ENCODE measurements at places on chromosomes 6 and 20. TPM values are rescaled to one million over a fixed set of nuclear protein-coding genes. Genes with fewer than 3 reads are reported as not detected.

Gene CASS4
- total RNA-seq, result 15.5 TPM

GRCh38 chr6:151498327-151498726 lies 4.5 kb downstream of the CCDC170 start:
- no peaks in the 10 kb centered on the region for H3K27me3 ChIP-seq
- H3K4me1 ChIP-seq, result peaks cover 18% of the 10 kb centered on the region
- H3K36me3 ChIP-seq, result no peaks in the 10 kb centered on the region
- peak overlapping the region; percentile 31 for H3K27ac ChIP-seq
- H3K4me3 ChIP-seq, result no peak overlapping the region

Gene EBF4
- total RNA-seq, result 13.2 TPM

Gene SH3BGRL2
- 26.9 TPM for total RNA-seq

Gene SOX18
- total RNA-seq, result 11.9 TPM

- no peaks in the 10 kb centered on the region for H3K4me1 ChIP-seq
- H3K36me3 ChIP-seq, result no peaks in the 10 kb centered on the region
- no peak for DNase-seq
- H3K4me3 ChIP-seq, result no peak overlapping the region
These were observed 300.3 kb downstream of the LAMA2 start for GRCh38 chr6:129183187-129183591.

GRCh38 chr6:36067374-36068011 lies 39.9 kb downstream of the MAPK14 start:
- no peaks in the 10 kb centered on the region for H3K27me3 ChIP-seq
- no peaks in the 10 kb centered on the region for H3K36me3 ChIP-seq
- no peak overlapping the region for H3K27ac ChIP-seq
- H3K4me3 ChIP-seq, result no peak overlapping the region

DNA sequence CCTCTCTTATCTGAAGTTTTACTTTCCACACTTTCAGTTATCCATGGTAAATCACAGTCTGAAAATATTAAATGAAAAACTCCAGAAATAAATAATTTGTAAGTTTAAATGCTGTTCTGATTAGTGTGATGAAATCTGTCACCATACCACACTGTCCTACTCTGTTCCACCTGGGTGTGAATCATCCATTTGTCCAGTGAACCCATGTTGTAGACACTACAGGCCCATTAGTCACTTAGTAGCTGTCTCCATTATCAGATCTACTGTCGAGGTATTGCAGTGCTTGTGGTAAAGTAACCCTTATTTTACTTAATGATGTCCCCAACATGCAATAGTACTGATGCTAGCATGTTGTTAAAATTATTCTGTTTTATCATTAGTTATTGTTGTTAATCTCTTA lies 29.2 kb upstream of the MMS22L start:
- H3K27ac ChIP-seq, result no peak overlapping the region
- no peak overlapping the region for H3K4me3 ChIP-seq
- DNase-seq, result no peak
- no peaks in the 10 kb centered on the region for H3K27me3 ChIP-seq

GRCh38 chr20:43460830-43461200 lies 3.1 kb downstream of the SRSF6 start:
- no peak overlapping the region for H3K27ac ChIP-seq
- H3K27me3 ChIP-seq, result no peaks in the 10 kb centered on the region
- no peak for DNase-seq
- peaks cover 14% of the 10 kb centered on the region for H3K4me1 ChIP-seq
- no peak overlapping the region for H3K4me3 ChIP-seq

DNA sequence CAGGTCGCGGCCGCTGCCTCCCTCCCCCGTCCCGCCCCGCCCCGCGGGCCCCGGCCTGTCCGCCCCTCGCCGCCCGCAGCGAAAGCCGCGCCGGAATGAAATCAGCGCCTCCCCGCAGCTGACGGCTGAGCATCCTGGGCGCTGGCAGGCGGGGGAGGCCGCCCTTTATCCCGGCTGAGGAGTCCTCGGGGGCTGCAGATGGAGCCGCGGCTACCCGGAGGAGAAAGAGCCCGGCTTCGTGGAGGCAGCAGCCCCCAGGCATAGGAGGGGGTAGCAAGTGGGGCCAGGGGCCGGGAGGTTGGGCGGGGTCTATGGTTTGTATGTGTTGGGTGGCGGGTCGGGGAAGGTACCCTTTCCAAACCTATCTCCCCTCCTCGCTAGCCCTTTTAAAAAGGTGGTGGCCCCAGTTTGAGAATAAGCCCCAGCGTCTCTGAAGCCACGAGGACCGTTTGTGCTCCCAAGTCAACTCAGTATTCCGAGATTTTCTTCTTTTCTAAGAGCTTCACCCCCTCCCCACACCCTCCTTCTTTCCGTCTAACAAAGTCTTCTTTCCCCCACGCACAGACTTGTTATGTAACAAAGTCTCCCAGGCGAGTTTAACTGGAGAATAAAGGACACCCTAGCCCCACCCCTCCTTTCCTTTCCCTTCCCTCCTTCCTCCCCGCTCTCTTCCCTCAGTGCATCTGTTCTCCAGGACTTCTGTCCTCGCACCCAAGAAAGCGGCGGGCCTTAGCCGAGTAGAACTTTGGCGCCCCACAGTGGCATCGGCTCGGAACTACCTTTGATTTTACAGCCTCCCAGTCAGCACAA lies 11.0 kb downstream of the POU3F2 start:
- H3K27ac ChIP-seq, result no peak overlapping the region
- H3K36me3 ChIP-seq, result no peaks in the 10 kb centered on the region
- DNase-seq, result peak; percentile 63
- H3K4me1 ChIP-seq, result peaks cover 31% of the 10 kb centered on the region
- peak overlapping the region; percentile 31 for H3K4me3 ChIP-seq

Gene CCN6
- total RNA-seq, result not detected

DNA sequence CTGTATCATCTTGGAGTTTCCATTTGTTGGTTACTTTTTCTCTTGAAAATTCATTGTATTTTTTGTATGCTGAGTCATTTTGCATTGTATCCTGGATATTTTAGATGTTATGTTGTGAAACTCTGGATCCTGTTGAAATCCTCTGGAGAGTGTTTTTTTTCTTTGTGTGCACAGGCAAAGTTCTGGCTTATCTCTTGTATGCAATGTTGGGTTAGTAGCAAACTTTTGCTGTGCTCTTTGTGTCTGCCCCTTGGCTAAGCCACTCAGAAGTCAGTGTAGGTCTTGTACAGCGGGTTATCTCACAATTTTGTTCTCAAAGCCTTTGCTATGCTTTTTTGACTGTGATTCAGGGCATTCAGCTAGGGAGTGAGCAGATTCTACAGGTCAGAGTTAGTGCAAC lies 29.1 kb upstream of the LMBRD1 start:
- no peaks in the 10 kb centered on the region for H3K36me3 ChIP-seq
- DNase-seq, result no peak
- no peaks in the 10 kb centered on the region for H3K4me1 ChIP-seq
- H3K27me3 ChIP-seq, result no peaks in the 10 kb centered on the region
- H3K27ac ChIP-seq, result no peak overlapping the region

DNA sequence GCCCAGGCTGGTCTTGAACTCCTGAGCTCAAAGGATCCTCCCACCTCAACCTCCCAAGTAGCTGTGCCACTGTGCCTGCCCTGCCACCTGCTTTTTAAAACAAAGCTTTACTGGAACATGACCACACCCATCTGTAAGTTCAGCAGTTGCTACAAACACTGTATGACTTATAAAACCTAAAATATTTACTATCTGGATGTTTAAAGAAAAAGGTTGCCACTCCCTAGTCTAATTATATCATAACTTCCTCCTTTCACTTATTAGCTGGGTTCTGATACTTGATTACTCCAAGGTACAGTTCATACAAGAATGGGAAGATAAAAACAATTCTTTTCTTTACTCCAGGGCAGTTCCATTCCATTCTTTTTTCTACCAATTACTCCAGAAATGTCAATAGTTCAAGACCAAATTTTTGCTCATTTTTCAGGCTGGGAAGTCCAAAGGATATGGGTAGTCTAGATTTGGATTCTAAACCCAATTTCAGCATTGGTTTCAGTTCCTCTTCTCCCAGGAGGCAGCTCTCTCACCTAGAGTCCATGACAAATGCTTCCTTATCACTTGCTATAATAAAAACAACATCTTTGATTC lies 63.1 kb downstream of the SEC63 start:
- H3K4me1 ChIP-seq, result no peaks in the 10 kb centered on the region
- H3K27me3 ChIP-seq, result no peaks in the 10 kb centered on the region
- H3K36me3 ChIP-seq, result peaks cover 16% of the 10 kb centered on the region
- DNase-seq, result peak; percentile 26
- peak overlapping the region; percentile 58 for H3K27ac ChIP-seq

GRCh38 chr6:79070206-79070825 lies 7.7 kb downstream of the PHIP start:
- H3K4me3 ChIP-seq, result no peak overlapping the region
- DNase-seq, result no peak
- H3K27me3 ChIP-seq, result no peaks in the 10 kb centered on the region
- H3K27ac ChIP-seq, result no peak overlapping the region
- peaks cover 22% of the 10 kb centered on the region for H3K4me1 ChIP-seq
- H3K36me3 ChIP-seq, result no peaks in the 10 kb centered on the region

DNA sequence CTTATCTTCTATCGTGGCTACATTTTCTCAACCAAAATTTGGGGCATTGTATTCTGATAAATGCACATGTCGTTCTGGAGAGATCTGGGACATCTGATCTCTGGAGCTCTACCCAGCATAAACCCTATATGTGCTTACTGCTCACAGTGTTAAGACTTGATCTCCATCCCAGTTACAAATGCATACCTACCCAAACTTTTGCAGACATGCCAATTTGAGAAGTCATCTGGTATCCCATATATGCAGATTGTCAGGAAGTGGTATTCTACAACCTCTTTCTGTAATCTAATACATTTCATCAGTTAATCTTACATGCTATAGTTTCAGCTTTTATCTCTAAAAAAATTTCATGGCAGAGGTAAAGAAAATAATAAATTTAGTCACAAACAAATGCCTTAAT lies 11.2 kb downstream of the BAG2 start:
- H3K36me3 ChIP-seq, result no peaks in the 10 kb centered on the region
- H3K27me3 ChIP-seq, result no peaks in the 10 kb centered on the region
- no peak overlapping the region for H3K4me3 ChIP-seq
- DNase-seq, result no peak
- no peaks in the 10 kb centered on the region for H3K4me1 ChIP-seq
